ENCODE measurements at places on chromosomes 11 and 22.

GRCh38 chr11:126231725-126232459 lies 20.3 kb downstream of the FAM118B start:
- DNase-seq = no peak

- DNase-seq = no peak
Observed at GRCh38 chr11:13140028-13140870, 131.1 kb downstream of the RASSF10 start.

DNA sequence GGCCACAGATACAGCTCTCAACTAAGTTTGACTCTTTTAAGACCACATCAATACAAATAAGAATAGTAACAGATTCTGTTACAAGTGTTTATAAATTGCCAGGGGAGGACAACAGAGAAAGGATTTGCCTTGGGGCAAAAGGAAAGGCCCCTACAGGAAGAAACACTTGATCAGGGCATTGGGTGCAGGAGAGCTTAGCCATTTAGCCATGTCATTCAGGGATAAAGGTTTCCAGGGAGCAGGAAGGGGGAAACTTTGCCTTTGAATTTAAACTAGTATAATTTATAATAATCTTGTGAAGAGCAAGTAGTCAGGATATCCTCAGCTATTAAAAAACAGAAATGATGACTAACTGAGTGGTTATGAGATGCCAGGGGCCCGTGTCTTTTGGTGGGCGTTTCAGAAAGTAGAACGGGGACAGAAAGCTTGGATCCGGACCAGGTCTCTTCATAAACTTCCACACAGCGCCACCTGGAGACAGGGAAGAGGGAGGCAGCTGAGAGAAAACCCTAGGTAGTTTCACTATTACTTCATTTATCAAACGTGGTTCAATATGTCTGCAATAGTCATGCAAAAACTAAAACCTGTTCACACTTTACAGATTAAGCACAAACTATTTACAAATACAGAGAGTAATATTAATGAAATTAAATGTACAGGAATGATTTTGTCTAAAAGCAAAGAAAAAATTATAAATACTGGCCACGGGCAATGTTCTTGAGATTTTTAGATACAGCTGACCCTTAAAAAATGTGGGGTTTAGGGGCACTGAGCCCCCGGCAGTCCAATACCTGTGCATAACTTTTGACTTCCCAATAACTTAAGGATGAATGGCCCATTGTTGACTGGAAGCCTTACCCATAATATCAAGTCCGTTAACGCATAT lies 11.0 kb upstream of the SLC5A4 start:
- DNase-seq = peak; percentile 12

DNA sequence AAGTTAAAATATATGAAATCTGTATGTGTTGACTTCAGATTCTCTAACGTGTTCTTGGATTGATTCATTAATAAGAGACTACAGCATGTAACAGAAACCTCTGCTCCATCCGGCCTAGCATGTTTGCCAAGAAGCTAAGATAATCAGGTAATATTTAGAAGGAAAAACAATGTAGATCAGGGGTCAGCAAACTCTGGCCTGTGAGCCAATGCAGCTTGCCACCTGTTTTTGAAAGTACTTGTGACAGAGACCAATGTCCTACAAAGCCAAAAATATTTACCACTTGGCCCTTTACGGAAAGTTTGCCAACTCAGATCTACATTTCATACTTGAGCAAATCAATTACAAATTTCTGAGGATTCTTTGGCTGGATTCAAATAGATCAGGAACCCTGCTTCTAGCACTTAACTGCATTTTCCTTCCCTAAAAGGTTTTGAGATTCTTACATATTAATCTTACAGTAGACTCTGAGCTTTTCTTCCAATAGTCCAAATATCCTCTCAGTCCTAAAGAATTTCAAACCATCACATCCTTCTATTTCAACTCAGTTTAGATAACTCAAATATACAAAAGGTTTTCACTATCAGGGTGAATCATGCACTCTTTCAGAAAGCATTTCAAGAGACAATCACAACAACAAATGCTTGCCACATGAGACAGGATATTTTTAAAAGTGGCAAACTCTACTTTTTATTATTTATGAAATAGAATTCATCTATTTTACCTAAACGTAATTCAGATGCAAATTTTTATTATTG lies 29.5 kb downstream of the APOL5 start:
- no peak for DNase-seq

DNA sequence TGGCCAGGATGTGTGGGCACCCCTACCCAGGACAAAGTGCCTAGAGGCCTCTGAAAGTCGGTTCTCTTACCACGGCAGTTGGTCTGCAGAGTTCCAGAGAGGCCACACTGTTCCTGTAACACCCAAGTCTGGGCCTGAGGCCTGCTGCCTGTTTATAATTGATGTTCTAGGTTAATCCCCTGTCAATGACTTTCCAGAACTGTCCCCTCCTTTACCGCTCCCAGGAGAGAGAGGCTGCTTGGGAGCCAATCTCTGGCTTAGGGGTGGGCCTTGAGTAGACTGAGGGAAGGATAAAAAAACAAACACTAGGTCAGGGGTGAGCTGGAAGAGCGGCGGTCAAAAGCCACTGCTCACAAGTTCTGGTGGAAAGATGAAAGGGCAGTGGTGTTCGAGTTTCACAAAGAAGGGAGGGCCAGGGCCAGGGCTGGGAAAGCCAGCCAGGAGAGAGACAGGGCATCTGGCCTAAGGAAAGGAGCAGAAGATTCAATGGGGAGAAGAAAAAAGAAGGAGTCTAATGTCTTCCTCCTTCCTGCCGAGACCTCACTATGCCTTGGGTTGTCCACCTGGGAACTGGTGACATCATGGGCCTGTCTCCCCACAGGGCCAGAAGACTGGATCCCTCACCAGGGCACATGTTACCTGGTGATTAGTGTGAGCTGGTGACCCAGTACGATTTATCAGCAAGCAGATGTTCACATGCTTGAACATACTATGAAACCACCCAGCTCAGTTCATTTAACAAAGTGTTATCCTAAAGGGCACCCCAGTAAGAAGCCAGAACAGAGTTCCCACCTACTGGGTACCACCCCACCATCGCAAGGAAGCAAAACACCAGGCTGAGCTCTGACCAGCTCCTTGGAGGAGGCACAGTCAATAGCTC lies 50.2 kb downstream of the PC start:
- no peak for DNase-seq

- DNase-seq = no peak
Observed at GRCh38 chr11:62333768-62334167, 3.5 kb upstream of the ASRGL1 start.

All from stimulated activated CD8-positive, alpha-beta memory T cell treated with anti-CD3 and anti-CD28 coated beads, Interleukin-15, amount 100 ng/mL, for 4 hours (primary cell).